CD4-positive, alpha-beta T cell treated with Interleukin-4 for 1 hour (primary cell): ENCODE measurements at places on chromosomes 7 and 10.

GRCh38 chr10:119176166-119176565 lies 2.4 kb downstream of the PRDX3 start:
- DNase-seq = no peak

- DNase-seq = no peak
These were observed 223.5 kb downstream of the ARHGAP12 start for GRCh38 chr10:31705136-31705535.

GRCh38 chr7:2736411-2736914 lies 48.5 kb downstream of the AMZ1 start:
- no peak for DNase-seq

DNA sequence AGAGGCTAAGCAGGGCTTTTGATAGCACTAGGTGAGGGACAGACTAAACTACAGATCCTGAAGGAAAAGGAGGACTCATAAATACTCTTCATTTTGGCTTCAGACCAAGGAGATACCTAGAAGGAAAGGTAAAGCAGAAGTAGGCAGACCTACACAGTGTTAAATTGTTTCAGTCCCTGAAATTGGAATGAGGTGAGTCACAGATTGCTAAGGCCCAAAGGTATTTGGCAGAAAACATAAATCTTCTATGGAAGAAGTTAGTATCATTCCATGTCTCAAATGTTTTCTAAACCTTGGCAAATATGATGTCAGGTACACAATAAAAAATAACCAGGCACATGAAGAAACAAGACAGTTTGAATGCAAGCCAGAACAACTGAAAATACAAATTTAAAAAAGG lies 30.0 kb downstream of the MTERF1 start:
- DNase-seq = no peak

GRCh38 chr10:71837098-71837827 lies 13.8 kb downstream of the PSAP start:
- no peak for DNase-seq

GRCh38 chr10:78597796-78598555 lies 470.8 kb upstream of the ZMIZ1 start:
- no peak for DNase-seq

GRCh38 chr7:30616318-30616717 lies 21.6 kb downstream of the GARS1 start:
- DNase-seq = no peak

DNA sequence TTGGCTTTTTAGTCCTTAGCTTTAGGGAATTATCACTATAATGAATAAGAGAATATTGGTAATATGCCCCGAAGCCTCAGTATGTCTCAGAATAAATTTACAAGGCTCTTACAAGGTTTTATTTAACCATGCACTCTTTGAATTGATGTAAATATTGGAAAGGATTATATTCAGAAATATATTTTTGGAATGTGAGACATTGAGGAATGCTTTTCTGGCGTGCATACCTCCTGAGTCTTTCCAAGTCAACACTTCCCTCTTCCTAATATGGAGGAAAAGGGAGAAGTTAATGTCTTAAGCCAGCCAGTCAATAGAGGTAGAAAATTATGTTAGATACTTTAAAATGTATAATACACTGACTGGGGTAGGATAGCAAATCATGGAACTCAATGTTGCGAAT lies 1.2 kb upstream of the OR2F1 start:
- DNase-seq = no peak

DNA sequence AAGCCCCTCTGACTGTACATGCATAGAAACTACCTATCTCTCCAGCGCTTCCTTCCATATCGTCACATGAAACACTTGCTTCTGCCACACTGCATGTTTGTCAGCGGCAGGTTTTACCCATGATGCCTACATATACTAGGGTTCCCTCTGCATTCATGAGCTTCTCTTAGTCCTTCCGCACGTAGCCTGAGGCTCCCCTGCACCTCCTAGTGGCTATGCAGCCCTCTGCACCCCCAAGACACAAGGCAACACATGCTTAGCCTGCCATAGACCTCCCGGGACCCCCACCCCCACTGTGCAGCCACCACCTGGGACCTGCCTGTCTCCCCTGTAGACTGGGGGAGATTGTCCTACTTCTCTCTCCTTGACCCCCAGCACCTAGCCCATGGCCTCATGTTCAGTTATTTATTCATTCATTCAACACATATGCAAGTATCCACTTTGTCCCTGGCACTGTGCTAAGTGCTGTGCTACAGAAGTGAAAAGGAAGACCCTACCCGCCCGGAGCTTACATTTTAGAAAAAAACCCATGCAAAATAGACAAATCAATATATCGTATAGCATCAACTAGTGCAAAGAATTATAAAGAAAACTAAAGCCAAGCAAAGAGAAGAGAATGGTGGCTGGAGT lies 23.5 kb downstream of the TMEM273 start:
- peak; percentile 37 for DNase-seq

DNA sequence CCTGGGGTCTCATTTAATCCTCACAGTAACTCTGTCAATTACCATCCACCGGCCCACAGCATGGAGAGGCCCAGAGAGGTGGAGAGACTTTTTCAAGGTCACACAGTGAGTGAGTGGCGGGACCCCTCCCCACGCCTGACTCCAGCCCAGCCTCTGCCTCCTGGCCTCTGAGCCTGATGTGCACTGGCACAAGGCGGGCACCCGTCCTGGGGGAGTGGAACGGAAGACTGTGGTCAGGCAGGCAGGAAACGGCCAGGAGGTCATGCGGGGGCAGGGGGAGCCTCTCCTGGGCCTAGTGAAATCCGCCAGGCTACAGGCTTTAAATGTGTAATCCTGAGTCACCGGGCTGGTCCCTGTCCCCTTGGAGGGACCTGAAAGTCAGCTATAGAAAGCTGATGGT lies 32.2 kb downstream of the ZCCHC24 start:
- DNase-seq = no peak

DNA sequence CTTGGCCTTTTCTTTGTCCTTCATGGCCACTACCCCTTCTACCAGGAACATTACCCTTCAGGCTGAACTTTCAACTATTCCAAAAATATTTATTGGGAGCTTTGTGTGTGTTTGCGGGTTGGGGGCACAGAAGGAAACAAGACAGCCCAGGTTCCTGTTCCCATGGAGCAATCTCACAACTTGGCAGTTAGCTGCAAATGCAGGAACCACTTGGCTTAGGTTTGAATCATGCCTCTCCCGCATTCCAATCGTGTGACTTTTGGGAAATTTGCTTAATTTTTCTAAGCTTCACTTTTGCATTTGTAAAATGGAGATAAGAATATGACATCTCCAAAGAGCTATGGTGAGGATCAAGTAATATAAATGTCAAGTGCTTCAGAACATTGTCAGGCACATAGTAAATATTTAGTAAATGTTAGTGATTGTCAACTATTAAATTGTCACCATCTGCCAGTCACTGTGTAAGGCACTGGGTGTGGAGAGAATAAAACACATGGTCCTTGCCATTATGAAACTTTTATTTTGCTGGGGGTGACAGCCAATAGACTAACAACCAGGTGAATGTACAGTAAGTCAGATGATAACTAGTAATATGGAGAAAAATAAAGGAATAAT lies 277.1 kb downstream of the SNX13 start:
- no peak for DNase-seq

DNA sequence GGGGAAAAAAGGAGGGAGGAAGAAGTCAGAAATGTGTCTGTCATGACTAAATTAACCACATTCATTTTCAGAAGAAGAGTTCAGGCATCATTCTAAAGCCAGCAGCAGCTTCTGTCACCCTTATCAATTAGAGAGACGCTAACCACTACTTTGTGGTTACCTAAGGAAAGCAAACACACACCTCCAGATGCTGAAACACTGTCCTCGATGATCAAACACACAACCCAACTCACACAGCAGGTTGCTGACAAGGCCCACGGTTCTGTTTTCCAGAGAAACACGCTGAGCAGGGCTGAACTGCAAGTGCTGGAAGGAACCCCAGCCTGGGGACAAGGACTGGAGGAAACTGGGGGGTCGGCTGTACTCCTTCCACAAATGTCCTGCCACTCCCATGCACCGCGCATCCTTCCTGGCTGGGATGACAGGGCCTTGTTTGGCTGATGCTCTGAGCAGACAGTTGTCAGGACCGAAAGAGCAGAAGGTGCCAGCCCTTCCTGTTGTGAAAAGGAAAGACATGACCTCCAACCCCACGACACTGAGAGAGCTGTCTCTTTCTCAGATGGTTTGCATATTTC lies 36.6 kb downstream of the PRKCQ start:
- DNase-seq = peak; percentile 87

DNA sequence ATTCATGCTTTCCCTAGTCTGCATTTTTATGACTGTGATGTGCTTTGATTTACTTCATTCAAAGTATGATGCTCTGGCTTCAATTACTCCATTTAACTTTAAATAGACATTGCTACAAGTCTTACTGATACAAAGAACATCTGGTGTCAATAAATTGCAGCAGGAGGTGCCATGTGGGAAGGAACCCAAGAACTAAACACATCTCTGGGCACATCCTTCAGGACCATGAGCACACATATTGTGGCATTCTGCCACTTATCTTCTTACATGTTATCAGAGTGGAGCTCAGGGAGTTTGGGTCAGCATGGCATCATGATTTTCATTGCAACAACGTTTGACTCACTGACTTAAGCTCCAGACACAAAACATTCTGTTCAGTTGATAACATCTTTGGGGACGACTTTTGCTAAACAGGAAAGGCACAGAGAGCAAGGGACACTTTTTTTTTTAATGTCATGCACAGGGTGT lies 227.0 kb downstream of the DKK1 start:
- DNase-seq = no peak

DNA sequence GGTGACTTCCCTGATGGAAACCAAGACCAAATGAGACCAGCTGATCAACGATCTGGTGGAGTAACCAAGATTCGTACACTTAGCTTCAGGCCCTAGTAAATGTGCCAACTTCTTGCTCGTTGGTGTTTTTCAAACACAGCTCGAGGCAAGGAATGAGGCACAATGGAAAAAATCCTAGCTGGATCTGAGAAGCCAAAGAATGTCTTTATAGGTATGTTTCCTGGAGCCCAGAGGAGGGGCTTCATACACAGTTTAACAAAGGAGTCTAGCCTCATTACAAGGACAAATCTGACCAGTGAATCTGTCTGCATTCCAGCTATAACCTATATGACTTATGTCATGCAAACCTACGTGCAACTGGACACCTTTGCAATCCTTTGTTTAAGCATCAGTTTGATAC lies 3.7 kb downstream of the COL17A1 start:
- DNase-seq = no peak

- no peak for DNase-seq
These were observed 2.0 kb downstream of the JCAD start for GRCh38 chr10:30057421-30057841.

GRCh38 chr10:11429439-11430052 lies 181.9 kb downstream of the USP6NL start:
- DNase-seq = no peak

GRCh38 chr10:83023662-83024061 lies 1115.6 kb upstream of the GHITM start:
- no peak for DNase-seq

GRCh38 chr10:127739908-127740307 lies 2.9 kb downstream of the FOXI2 start:
- no peak for DNase-seq

DNA sequence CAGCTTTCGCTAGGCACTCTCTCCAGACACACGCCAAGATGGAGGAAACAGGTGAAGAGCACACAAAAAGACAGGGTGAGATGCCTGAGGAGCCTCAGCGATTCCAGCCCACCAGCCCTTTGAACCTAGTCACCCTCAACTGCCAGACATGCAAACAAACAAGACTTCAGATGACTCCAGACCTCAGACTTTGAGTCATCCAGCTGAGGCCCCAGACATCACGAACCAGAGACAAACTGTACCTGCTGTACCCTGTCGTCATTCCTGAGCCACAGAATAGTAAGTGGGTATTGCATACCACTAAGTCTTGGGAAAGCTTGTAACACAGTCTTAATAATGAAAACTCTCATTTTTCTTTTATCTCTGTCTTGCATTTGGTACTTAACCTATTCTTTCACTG lies 126.6 kb upstream of the LSM8 start:
- DNase-seq = no peak

DNA sequence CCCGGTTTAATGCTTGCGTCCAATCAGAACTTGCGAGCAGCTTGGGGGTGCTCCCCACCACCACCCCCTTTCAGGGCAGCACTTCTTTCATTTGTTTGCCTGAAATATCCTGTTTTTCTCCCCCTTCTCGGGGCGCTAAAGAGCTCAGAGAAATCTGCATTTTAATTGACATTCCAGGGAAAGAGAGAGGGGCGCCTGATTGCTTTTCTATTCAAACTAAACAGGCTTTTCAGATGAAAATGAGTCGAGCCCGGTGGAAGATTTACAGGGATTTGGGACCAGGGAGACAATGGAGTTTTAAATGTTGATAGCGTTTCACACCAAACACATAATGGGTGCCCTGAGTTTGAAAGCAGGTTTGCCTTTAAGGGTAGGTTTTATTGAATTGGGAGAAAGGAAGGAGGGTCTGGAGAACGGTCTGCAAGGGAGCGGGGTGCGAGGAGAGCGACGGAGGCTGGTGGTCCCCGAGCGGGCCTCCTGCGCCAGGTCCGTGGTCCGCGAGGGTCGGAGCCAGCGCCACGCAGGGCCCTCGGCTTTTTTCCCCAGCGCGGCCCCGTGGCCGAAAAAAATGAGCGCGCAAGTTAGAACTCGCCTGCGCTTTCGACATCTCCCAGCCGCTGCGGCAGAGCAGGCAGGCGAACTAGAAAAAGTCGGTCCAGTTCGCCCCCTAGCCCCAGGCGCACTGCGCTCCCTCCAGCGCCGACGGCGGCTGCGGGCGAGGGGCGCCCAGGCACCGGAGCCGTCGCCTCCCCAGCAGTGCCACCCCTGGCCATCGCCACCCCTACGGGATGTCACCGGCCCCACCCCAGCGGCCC lies 1.3 kb downstream of the FGFR2 start:
- DNase-seq = no peak

GRCh38 chr7:40843338-40843985 lies 708.7 kb downstream of the SUGCT start:
- no peak for DNase-seq

DNA sequence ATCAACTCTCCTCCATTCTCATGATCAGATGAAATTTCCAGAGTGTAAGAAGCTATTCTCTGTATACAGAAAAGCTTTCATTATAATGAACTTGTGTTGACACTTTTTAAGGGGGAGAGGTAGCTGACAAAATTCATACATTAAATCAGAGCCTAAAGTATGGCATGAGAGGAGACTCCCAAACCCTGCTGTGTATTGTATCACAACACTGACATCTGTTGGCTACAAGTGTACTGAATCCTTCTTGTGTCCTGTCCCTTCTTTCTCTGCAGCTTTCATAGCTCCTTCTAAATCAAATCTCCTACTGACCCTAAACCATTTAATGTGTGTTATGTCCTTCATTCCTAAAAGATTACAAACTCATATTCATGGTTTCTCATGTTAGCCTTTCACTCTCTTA lies 70.9 kb downstream of the GCC1 start:
- peak; percentile 46 for DNase-seq
